Prostate gland (tissue), 2 donors: ENCODE measurements at places on chromosomes 7 and 10.

DNA sequence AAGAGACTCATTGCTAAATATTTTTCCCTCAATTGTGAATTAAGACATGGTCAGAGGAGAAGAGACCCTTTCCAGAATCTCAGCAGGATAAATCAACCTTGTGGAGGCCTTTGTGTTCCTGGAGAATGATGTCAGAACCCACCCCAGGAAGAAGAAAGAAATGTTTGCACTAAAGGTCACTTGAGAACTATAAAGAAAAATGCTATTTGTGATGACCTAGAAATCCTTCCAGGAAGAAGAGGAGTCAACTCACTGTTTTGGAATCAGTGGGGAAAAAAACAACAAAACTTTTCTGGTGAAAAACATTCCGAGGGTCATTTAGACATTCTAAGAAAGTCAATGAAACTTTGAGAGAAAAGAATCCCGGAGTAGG lies 129.1 kb upstream of the ANKRD1 start:
- DNase-seq, result no peak

DNA sequence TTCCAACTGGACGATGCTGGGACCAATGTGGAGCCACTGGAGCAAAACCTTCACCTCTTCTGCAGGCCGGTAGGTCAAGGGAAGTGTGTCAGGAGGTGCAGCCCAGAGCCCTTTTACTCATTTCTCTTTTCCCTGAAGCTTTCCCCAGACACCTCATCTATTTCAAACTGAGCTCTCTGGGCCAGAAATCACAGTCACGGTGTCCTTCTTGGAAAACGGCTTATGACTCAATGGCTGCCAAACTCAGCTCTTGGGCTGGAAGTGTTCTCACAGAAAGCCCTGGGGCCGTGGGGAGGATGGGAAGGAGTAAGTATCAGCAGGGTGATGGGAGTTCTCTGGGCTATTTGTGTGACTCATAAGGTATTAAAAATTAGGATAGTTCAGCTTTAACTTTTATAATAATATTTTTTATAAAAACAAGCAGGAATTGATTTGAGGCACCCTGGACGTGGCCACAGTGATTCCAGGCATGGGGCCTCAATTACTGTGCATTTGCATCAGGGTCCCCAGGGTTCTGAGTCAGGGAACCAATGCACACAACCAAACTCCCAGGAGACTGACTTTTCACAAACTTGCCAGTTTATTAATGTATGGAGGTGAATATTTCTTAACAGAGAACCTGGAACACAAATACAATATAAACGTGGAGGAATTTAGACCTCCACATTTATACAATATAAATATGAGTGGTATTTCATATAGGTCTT lies 187.4 kb upstream of the TMEM72 start:
- no peak for DNase-seq

DNA sequence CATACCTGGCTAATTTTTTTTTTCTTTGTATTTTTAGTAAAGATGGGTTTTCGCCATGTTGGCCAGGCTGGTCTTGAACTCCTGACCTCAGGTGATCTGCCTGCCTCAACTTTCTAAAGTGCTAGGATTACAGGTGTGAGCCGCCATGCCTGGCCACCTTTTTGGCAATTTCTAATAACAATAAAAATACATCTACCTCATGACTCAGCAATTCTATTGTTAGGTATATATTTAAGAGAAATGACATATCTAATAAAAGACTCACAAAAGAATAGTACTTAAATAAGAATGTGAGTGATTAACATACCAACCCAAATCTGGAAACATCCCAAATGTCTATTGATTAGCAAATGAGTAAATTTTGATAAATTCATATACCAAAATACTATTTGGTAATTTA lies 103.6 kb upstream of the PPP1R9A start:
- DNase-seq, result no peak

DNA sequence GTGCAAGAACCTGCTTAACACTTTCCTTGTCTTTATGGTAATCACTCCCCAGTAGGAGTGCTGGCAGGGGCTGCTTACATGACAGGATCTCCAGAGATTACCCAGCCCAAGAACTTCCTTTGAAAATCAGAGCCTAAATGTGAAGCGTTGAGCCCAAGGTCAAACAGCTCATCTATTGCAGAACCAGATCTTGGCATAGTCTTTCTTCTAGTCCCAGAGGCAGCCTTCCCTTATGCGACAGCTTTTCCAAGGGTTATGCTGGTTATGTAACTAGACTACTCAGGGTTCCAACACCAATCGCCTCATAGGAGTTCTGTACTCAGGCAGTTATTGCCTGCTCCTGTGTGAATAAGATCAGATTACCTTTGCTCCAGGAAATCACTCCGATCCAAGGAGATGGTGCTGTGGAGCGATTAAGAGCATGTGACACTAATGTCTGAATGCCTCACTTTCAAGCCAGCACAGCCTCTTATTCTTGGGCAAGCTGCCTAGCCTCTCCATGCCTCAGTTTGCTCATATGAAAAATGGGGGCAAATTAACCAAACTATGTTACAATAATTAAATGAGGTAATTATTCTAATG lies 8.4 kb upstream of the LGI1 start:
- DNase-seq, result no peak

DNA sequence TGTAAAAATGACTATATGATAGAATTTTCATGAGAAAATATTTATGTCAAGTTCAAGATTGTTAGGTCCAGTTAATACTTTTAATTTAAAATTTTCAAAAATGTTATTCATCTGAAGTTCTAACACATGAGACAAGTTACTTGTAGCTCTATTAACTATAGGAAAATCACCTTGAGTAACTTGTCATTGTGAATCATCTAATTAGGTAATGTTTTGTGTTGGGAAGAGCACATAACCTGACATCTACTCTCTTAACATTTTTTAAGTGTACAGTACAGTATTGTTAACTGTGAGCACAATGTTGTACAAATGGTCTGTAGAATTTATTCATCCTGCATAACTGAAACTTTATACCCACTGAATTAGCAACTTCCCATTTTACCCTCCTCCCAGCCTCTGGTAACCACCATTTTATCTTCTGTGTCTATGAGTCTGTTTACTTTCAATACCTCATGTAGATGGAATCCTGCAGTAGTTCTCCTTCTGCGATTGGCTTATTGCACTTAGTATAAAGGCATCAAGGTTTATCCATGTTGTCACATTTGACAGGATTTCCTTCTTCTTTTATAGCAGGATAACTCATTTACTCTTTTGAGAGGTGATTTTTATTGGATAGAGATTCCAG lies 54.6 kb downstream of the ARL4A start:
- no peak for DNase-seq

- no peak for DNase-seq
Observed at GRCh38 chr7:151871904-151872303, 5.0 kb downstream of the PRKAG2 start.

DNA sequence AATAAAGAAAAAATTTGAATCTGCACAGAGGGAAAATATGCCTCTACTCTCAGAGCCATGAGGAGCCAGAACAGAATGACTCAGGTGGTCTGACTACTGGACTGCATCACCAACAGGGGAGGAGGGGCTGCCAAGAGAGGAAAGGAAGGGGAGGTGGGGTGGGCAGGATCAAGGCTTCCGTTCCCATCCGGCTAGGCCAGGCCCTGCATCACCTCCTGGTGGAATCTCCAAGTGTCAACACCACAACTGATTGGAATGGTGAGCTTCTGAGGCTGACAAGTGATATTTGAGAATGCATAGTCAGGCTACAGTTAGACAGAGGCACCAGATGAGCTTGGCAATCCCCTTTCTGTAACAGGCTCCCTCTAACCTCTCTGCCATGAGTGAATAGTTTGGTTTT lies 10.4 kb upstream of the GPR26 start:
- DNase-seq, result no peak

DNA sequence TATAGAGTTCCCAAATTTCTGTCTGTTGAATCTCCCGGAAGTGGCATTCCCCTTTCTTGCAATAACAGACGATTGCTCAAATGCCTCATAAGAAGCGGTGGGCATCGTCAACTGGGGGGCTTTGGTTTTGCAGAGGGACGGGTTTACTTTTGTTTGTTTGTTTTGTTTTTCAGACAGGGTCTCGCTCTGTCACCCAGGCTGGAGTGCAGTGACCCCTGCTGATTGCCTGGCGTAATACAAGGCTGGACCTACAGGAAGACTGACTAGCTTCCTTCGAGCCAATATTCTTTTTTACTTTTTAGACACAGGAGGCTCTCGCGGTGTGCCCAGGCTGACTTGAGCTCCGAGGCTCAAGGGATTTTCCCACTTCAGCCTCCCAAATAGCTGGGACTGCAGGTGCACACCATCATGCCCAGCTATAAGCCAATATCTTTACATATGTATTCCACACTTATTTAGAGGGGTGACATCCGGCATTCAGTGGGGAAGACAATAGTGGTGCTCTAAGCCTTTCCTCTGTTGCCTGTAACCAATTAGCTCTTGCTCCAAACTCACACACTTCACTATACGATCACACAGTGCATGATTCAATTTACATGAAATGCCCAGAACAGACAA lies 58.1 kb downstream of the FHIP2A start:
- DNase-seq, result no peak

- DNase-seq, result peak; percentile 62
Observed at GRCh38 chr7:5997210-5997808, 11.5 kb downstream of the PMS2 start.

DNA sequence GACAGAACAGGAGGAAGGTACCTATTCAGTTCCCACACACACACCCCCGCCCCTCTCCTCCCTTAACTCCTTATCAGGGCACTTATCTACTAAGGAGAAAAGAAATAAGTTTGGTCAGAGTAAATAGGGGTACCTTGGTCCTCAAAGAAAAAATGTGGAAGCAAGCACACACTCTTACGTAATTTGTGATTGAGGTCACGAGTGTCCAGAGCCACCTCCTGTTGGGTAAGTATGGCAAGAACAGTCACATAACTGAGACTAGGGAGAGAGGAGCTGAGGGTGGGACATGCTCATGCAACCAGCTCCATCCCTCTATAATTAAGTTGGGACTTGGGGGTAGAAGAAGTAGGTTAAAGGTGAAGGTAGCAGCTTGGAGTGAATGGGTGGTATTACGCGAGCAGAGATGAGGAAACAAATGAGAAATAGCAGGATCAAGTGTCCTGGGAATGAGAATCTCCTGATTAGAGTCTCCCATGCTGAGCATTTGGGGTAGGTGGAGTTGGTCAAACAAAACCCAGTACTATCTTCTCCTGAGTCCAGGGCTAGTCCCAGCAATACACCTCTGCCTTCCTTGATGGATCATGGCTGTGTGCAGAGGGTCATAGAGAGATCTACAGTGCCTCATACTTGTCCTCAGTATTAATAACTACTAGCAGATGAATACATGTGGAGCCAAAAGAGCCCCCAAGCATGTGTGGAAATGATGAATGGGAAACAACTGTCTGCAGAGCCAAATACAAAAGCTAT lies 77.1 kb downstream of the GSAP start:
- no peak for DNase-seq

GRCh38 chr10:64708884-64709681 lies 1187.9 kb downstream of the REEP3 start:
- no peak for DNase-seq

- no peak for DNase-seq
Observed at GRCh38 chr7:155256761-155257481, 40.8 kb upstream of the INSIG1 start.

GRCh38 chr10:110413049-110413783 lies 84.5 kb upstream of the DUSP5 start:
- DNase-seq, result no peak

GRCh38 chr10:131644864-131645658 lies 255.7 kb upstream of the PPP2R2D start:
- no peak for DNase-seq

GRCh38 chr7:66036382-66036781 lies 39.2 kb upstream of the ASL start:
- no peak for DNase-seq

GRCh38 chr10:110399106-110399964 lies 94.6 kb upstream of the SMNDC1 start:
- no peak for DNase-seq

- DNase-seq, result no peak
Observed at GRCh38 chr10:45286980-45287379, 28.4 kb downstream of the OR13A1 start.

DNA sequence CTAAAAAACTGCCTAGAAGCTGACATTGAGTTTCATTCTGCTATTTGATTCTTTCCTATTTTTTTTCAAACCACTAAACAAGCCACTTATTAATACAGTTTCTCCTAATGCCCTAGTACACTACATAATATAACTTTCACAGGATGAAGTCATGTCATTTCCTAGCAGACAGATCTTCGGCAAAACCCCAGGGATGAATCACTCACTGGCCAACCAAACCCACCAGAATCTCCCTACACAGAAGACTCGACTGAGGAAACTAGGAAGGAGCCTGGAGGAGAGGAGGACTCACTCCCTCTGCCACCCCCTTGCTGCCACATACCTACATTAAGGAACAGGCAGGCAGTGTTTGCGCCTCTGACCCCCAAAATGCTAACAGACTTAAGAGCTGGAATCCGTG lies 33.4 kb downstream of the XPNPEP1 start:
- no peak for DNase-seq

- DNase-seq, result no peak
Observed at GRCh38 chr7:7761974-7762779, 43.8 kb upstream of the RPA3 start.

DNA sequence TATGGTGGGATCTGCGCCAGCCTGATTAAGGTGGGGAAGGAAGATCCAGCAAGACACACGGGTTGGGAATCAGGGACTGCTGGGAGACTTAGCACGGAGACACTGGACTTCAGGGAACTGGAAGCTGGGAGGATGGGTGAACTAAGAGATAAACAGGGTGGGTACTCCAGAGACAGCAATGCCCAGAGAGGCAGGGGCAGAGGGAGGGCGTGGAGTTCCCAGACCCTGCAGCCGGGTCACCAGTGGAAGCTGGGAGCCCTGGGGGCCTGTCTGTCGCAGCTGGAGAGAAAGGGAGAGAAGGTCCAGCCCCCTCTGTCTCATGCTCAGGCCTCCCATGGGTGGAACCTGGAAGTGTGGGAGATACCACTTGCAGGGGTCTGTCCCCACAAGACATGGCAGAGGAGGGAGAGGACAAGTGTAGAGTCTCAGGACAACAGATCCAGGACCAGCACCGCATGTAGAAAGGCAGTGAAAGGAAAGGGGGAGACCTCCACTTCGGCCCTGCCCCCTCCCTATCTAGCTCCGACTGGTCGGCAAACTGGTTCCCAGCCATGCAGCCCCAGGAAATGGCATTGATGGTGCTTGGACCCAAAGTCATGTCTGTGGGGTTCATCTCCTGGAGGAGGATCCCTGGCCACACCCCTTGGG lies 44.4 kb downstream of the AOC1 start:
- DNase-seq, result no peak

- no peak for DNase-seq
Observed at GRCh38 chr10:127979045-127979444, 72.1 kb downstream of the PTPRE start.

GRCh38 chr10:18681971-18682411 lies 22.8 kb downstream of the ARL5B start:
- no peak for DNase-seq

GRCh38 chr7:114026486-114027089 lies 107.8 kb upstream of the PPP1R3A start:
- DNase-seq, result peak; percentile 25

DNA sequence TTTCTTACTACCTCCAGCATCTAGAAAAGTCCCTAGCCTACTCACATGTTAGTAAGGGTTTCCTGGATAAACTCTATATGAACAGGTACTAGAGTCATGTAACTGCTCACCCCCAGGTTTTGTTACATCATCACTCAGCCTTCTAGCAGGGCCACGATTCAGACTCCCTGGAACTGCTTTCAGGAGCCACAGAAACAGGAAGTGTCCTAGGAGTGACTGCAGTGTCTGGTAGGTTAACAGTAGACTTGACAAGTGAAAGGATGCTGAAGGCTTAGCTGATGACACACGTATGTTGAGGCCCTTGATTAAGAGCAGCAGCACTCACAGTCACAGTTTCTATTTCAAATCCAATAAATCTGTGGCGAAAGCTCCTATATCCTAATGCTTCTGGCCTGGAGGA lies 101.2 kb downstream of the DNMBP start:
- DNase-seq, result no peak
